ENCODE measurements at places on chromosomes 7 and 10.

DNA sequence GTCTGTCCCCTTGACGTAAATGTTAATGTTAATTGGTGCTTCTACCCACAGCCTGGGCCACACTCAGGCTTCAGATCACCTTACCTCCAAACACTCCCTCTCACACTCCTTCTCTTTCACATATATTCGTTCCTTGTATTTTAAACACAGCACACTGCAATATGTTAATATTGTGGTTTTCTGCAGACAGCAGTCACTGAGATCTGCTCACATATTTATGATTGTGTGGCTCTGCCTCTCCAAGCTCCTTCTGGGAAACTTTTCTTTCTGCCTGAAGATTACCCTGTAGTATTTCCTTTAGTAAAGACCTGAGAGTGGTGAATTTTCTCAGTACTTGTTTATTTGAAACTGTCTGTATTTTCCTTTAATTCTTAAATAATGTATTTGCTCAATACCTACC lies 104.7 kb downstream of the VWC2 start:
- DNase-seq = no peak

DNA sequence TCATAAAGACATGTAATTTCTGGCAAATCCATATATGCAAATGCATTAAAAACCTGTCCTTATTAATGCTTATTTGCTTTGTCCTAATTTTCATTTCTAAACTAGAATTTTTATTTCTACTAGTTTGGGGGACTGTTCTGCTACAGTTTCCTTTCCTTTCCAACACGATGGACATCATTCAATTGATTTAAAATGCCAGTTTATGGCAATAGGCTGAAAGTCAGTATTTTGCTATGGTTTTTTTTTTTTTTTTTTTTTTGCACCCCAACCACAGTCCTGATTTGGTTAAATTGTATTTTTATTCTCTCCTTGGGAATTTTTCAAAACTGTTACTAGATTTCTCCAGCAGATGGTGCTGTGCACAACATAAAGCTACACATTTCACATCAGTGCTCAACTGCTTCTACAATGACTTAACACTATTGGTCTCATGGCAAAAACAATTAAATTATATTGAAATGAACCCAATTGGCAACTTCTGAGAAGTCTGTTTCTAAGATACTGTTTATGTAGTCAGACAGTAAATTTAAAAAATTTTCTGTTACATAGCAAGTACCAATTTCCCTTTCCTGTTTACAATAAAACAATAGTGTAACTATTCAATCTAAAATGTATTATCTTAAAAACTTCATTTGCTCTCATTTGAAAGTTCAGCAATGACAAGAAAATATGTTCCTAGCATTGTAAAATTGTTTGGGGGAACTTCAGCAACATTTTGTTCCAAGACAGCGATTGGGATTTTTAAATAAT lies 193.8 kb upstream of the CCDC6 start:
- DNase-seq = peak; percentile 5

- no peak for DNase-seq
Measured at GRCh38 chr7:108227366-108227765, 97.2 kb upstream of the LAMB4 start.

DNA sequence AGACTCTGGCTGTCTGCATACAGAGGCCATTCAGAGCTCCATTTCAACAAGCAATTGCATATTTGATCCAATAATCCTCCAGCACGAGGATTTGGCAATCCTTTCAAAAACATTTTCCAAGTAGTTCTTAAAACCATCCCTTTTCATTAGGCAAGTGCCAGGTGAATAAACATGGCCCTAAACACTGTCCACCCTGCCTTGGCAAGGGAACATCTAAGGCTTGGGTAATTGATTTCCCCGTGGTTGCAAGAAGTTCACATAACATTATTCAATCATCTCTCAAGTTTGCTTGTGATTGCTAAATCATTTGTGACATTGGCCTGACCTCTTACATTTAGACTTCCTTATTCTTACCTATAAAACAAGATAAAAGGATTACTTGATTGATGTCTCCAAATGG lies 175.2 kb downstream of the CTTNBP2 start:
- no peak for DNase-seq

- no peak for DNase-seq
Measured at GRCh38 chr7:1100834-1101562, 13.1 kb downstream of the GPER1 start.

DNA sequence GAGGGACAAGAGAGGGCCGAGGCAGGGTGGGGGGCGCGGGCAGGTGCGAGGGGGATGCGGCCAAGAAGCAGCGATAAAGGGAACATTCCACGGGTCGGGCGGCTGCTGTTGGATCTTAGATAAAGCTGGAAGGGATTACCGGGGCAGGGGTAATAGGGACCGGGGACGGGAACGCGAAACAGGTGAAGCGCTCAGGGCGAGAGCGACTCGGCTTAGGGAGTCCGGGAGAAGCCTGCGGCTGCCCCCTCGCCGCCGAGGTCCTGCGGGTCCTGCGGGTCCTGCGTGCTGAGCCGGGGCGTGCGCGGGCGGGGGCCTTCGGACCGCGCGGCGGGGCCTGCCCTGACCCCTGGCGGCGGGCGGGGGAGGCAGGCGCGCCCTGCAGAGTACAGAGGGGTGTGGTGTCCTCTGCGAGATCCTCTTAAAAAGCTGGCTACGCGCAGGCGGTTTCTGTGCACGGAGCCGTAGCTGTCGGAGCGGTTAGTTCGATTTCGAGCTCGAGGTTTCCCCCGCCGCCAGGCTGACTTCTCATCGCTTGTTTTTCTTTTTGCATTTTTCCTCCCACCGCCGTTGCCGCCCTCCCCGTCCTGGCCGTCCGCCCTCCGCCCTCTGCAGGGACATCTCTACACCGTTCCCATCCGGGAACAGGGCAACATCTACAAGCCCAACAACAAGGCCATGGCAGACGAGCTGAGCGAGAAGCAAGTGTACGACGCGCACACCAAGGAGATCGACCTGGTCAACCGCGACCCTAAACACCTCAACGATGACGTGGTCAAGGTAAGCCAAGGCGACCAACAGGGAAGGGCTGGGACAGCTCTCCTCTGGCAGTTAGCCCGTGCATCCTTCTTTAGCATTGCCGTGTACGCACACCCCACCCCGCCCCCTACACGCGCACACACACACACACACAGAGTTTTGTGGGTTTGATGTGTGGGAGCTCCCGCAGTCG lies 1.4 kb downstream of the CAV1 start:
- DNase-seq = peak; percentile 6

DNA sequence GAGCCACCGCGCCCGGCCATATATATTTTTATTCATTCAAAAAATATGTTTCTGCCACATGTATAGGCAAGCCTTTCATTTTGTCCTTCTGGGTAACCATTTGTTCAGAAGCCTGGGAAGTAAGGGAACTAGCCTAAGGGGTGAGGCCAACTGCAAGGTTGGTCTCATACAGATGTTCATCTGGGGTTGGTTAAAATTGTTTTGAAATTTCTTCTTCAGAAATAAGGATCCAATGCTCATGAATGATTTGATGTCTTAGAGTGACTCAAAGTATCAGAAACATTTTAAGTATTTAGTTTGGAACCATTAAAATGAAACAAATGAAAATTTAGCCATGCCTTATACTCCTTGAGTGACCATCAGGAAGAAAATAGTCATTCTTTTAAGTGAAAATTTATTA lies 397.2 kb downstream of the SUGCT start:
- no peak for DNase-seq

- DNase-seq = peak; percentile 80
Measured at GRCh38 chr10:72329290-72330068, 25.2 kb downstream of the DNAJB12 start.

- DNase-seq = no peak
Measured at GRCh38 chr10:112755446-112756234, 194.4 kb upstream of the TCF7L2 start.

- DNase-seq = no peak
Measured at GRCh38 chr7:24073651-24074420, 210.2 kb upstream of the NPY start.

DNA sequence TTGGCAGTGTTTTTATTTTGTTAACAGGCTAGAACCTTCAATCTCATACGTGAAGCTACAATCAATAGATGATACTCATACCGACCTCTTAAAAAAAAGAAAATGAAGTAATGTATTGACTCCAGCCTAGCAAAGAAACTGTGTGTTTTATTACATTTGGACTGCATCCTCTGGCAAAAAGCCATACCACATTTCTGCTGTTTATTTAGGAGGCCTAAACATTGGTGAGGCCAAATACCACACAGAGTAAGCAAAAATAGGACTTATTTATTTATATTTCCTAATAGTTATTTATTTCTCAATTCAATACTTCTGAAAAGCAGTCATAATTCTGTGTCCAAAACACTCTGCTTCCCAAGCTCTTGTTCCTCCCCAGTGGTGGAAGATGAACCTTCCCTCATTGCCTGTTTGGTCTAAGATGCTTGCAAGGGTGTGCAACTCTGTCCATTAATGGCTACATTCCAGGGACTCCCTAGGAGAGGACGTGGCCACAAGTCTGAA lies 398.8 kb upstream of the KLF6 start:
- no peak for DNase-seq

DNA sequence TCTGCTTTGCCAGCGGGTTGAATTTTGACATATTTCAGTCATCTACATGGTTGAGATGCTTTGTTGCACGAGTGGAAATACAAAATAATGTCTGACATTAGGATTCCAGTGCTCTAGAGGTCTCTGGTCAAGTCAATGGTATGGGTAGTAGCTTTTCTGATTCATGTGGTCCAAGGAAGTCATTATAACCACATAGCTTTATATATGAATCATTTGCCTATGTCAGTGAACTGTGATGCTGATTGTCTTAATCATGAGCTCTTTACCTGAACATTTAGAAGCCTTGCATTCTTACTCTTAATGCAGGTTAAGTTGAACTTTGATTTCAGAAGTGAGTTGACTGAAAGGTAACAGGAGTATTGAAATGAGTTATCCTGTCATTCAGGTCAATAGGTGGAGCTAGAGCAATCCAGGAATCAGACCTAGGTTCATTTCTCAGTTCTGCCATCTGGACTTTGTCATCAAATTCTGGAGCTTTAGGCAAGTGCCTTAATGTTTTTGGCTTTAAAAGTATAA lies 3.3 kb downstream of the MAPK8 start:
- no peak for DNase-seq

DNA sequence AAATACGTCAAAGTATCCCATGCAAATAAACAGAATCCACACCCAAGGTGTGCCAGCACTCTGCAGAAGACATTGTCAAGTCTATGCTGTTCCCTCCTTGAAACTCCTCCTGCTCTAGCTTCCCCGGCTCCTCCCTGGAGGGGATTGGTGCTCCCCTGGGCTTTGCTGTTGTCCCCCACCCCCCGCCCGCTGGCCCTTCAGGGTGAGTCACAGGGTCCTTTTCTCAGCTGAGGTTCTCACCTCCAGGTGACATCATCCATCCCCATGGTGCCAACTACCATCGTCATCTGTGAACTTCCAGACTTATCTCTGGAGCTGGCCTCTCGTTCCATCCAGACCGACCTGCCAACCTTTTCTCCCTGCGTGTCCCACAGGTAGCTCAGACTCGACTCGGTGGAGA lies 77.0 kb downstream of the ITIH5 start:
- no peak for DNase-seq

- peak; percentile 1 for DNase-seq
Measured at GRCh38 chr10:7444551-7445121, 33.8 kb upstream of the SFMBT2 start.

- DNase-seq = no peak
Measured at GRCh38 chr7:149321978-149322541, 60.1 kb downstream of the ZNF783 start.

- no peak for DNase-seq
Measured at GRCh38 chr10:128130051-128130450, 3.8 kb upstream of the MKI67 start.

DNA sequence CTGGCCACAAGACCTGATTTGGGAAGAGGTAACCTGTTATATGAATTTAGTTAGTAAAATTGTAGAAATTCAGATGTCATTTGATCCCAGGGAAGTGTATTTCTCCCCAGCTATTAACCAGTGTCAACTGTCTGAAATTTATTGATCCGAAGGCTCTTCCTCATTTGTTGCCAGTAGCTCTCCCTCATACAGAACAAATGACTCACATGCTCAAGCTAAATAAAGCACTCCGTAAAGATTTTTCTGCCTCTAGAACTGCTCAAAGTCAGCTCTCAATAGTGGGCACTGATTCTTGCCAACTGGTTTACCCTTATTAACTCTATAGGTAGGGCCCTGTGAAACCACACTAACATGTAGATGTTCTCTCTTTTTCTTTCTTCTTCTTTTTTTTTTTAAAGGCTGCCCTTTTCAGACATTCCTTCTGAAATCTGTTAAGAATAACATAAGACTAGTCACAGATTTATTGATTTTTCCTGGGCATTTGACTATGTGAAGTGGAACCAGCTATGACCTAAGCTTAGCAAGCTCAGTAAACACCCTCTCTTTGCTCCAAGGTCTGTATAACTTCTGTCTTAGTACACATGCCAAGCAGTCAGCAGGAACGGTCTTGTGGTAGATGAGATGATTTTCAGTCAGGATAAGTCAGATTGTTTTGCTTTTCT lies 21.8 kb downstream of the RPA3 start:
- DNase-seq = no peak

- no peak for DNase-seq
Measured at GRCh38 chr10:60953420-60953819, 9.4 kb upstream of the RHOBTB1 start.
